NCI-H1694 treated with DMSO at 0.1 percent for 48 hours (cell line): ENCODE measurements at places on chromosomes 7 and 10.

- no peak for DNase-seq
Observed at GRCh38 chr10:17742918-17743317, 9.1 kb upstream of the TMEM236 start.

GRCh38 chr10:45034301-45034700 lies 33.6 kb downstream of the ZNF22 start:
- DNase-seq: no peak

GRCh38 chr10:28072573-28072972 lies 73.7 kb upstream of the ODAD2 start:
- DNase-seq: no peak

DNA sequence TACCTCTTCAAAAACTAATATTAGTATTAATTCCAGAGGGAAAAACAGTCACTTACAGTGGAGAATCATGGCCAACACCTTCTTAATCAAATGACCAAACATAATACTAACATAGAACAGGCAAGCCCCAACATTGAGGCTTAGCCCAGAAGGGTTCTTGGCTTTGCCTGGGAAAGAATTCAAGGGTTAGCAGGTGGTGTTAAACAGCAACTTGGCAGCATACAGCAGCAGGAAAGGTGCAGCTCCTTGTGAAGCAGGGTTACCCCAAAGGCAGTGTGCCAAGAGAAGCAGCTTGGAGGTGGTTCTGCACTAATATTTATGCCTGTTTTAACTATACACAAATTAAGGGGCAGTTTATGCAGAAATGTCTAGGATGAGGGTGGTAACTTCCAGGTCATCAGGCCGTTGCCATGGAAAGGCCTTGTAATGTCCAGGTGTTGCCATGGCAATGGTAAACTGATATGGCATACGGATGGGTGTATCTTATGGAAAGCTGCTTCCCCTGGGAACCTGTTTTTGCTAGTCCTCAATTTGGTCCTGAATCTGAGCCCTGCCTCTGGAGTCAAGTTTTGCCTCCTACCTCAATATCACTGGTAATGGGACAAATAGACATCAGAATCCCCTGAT lies 27.2 kb upstream of the BEND7 start:
- peak; percentile 50 for DNase-seq

GRCh38 chr10:46084321-46085165 lies 38.5 kb upstream of the MSMB start:
- DNase-seq: no peak

DNA sequence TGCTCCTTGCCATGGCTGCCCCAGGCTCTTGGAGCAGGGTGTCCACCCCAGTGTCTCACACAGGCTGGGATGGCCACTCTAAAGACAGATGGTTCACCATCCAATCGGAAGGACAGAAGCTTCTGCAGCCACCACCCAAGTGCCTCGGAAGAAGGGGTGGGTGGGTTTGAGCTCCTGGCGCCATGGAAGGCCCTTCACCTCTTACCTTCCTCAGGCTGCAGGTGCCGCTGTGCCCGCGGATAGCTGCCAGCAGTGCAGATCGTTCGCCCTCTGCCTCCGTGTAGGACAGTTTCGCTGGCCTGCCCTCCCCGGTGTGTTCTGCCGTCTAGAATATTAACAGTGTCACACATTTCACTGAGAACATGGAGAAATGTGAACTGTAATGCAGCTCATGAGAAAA lies 243.6 kb upstream of the GRB10 start:
- DNase-seq: no peak

GRCh38 chr10:75672842-75673241 lies 241.4 kb downstream of the LRMDA start:
- DNase-seq: no peak

GRCh38 chr10:11876805-11877590 lies 53.8 kb downstream of the PROSER2 start:
- DNase-seq: no peak

DNA sequence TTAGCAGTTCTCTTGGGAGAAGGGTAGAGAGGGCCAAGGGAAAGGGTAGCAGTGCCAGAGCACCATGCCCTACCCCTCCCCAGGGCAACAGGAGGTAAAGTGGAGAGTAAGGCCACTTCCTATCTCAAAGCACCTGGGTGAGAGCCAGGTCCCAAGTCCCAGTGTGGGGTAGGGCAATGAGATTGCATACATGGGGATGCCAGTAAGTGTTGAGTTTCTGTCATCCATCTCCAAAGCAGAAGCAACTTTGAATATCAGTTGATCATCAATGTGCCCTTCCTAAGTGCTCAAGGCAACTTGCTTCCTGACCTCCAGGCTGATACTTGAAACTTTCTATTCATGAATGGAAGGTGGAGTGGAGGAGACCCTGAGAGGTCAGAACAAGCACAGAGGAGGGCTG lies 2.2 kb upstream of the CAMK2G start:
- DNase-seq: no peak

DNA sequence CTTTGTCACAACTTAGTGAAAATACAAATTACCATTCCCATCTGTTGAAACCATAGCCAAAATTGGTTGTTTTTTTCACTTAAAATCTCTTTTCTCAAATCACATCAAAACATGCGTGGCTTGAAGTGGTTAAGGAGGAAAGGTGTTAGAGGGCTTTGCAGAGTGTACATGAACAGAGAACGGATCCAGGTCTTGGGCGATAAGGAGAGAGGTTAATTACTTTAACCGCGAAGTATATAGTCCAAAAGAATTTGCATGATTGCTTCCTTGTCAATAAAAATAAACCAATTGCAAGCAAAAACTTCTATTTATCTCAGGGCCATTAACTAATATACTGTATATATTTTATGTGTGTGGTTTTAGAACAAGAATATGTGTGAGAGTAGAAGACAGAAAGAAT lies 813.9 kb upstream of the SORCS1 start:
- DNase-seq: no peak

- no peak for DNase-seq
Observed at GRCh38 chr7:151086802-151087244, 548 bp downstream of the AGAP3 start.

DNA sequence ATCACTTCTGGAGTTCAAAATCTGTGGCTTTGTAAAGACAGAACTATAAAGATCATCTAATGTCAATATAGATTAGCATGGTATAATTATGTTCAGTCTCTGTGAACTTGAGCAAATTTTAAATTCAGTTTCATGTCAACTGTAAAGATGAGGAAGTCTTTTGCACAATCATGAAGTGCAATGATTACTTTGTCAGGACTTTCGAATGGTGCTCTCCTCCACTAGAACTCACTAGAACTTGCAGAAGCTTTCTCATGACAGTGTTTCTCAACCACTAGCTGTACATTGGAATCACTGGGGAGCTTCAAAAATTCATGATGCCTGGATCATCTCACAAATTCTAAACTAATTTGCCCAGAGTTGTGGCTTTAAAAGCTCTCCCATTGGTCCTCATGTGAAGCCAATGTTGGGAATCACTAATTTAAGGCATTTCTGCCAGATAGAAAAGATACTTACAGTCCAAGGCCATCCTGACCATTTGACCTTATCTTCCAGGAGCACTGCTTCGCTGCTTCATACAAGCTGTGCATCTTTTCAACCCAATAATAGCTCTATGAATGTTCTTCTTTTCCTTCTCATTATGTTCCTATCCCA lies 12.9 kb downstream of the OR2AE1 start:
- DNase-seq: no peak

- no peak for DNase-seq
Observed at GRCh38 chr7:68587599-68587998, 1010.7 kb upstream of the AUTS2 start.

GRCh38 chr10:13894412-13895093 lies 307.8 kb downstream of the PRPF18 start:
- no peak for DNase-seq

- DNase-seq: no peak
Observed at GRCh38 chr10:45403151-45403550, 29.1 kb downstream of the ALOX5 start.

- DNase-seq: no peak
Observed at GRCh38 chr7:36198854-36199266, 45.8 kb downstream of the EEPD1 start.

DNA sequence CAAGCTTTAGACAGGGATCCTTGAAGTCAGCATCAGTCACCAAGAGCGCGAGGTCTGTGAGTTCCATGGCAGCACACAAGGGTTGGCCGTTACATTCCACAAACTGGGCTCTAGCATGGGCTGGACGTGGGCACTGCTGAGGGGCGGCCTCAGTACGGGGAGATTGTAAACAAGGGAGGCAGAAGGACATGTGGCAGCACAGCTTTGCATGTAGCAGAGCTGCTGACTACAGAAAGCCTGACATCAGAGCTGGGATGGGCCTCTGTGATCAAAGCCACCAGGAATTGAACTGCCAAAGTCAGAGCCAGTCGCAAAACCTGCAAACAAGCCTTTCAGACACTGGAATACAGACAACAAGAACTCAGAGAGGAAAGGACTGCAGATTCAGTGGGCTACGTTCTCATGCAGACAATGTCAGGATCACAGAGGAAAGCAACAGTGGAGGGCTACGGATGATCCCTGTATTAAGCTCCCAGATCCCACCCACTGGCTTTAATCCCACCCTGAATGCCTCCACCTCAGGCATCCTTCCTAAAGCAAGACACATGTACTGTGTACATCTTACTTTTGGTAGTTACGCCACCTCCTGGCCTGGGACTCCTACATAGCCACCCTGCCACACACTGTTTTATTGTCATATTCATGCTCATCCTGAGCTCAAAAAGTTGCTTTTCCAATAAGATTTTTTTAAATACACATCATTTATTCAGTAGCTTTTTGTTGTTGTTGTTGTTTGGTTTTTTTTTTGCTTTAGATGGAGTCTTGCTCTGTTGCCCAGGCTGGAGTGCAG lies 291.1 kb upstream of the IMMP2L start:
- DNase-seq: no peak

GRCh38 chr10:87036623-87037022 lies 16.5 kb downstream of the FAM25A start:
- DNase-seq: no peak

- no peak for DNase-seq
Observed at GRCh38 chr10:58642283-58642682, 129.6 kb downstream of the BICC1 start.

DNA sequence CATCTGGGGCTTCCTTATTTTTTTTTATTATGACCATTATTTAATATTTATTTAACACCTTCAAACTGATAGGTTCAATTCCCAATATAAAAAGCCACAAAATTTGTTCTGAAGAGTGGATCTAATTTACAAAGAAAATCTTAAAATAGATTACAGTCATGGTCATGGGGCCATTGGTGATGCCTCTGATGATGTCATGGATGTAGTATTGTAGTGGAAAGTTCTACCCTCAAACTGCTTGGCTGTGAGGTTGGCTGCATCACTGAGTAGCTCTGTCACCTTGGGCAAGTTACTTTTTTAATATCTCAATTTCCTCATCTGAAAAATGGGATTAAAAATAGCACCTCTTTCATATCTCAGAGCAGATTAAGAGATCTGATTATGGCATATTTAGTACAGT lies 128.5 kb downstream of the DKK1 start:
- no peak for DNase-seq

DNA sequence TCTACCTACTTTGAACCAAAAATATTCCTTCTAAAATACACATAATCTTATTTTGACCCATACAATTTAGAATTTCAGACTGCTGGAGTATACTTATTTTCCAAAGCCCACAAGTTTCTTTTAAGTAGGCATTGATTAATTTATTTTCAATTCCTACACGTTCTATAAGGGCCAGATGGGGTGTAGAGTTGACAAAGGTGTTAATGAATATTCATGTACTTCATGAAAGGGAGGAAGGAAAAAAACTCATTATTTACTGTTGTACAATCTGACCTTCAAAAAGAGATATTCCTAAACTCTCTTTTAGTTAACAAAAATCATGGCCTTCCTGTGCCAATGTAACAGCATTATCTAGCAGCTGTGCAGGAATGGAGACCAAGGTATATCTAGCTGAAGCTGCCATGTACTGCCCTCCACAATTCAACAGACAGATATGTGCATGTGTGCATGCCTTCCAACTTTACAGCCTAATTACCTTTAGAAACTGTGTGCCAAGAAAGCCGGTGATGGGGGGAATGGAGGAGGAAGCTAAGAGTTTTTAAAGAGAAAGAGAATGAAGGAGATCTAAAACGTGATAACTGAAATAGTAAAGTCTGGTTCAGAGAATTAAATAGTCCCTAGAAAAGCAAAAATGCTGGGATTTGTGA lies 108.9 kb downstream of the UPF2 start:
- DNase-seq: no peak

GRCh38 chr10:101687071-101687658 lies 7.8 kb downstream of the FBXW4 start:
- no peak for DNase-seq

- DNase-seq: no peak
Observed at GRCh38 chr10:130726996-130727725, 584.4 kb downstream of the TCERG1L start.

GRCh38 chr10:132272231-132272971 lies 35.3 kb downstream of the STK32C start:
- DNase-seq: no peak

DNA sequence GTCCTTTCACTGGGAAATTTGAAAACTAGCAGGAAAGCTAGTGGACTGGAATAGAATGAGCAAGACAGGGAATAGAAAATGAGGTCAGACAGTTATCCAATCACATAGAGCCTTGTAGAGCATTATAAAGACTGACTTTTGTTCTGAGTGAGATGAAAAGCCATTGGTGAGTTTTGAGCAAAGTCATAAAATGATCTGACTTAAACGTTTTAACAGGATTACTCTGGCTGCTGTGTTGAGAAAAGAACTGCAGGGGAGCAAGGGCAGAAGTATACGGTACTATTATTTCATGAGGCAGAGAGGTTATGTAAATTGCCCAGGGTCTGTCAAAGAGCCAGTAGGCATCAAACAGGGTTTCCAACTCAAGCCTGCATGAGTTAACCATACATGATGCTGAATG lies 393.4 kb downstream of the TFEC start:
- no peak for DNase-seq

DNA sequence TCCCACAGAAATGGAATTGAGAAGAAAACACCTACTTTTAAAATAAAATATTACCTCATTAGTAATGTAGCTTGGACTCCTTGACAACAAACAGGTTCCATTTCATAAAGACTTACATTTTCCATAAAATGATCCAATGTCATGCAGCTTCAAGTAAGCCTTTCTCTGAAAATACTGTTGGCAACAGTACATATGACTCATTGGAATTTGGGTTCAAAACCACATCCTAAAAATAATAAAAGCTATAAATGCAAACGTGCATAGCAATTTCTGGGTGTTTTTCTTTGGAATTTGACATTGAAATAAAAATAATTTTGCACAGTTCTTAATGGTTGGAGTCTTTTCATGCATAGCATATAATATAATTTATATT lies 47.9 kb downstream of the FHIP2A start:
- DNase-seq: no peak

GRCh38 chr10:69217119-69217754 lies 2.9 kb upstream of the HKDC1 start:
- DNase-seq: no peak

DNA sequence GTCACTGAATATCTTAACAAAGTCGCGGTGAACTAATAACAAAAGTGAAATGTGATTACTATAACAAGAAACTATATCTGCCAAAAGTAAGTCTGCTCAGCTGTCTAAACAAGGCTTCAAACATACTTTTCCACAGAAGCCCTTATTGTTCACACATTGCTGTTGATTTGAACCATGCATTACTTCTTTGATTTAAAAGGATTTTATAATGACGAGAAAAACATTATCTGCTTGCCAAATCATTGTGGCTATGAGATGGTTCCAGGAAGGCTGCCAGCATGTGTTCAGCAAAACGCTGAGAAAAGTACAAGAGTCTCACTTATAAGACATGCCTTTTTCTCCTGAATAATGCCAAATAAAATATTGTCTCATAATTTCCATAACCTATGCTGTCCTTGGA lies 24.4 kb downstream of the RNF133 start:
- no peak for DNase-seq

GRCh38 chr7:43111630-43112458 lies 603 bp upstream of the HECW1 start:
- no peak for DNase-seq

GRCh38 chr10:78059906-78060702 lies 26.4 kb downstream of the RPS24 start:
- DNase-seq: peak; percentile 64
